ENCODE measurements at places on chromosomes 12 and 14.

GRCh38 chr12:46944088-46944487, 118.3 kb upstream of the SLC38A4 start:
- DNase-seq: no peak

- DNase-seq: no peak
Measured at GRCh38 chr12:79592865-79593264, 97.9 kb downstream of the PAWR start.

GRCh38 chr14:105527826-105528585, 1.6 kb downstream of the TMEM121 start:
- peak; percentile 64 for DNase-seq

- peak; percentile 62 for DNase-seq
Measured at GRCh38 chr12:48351022-48351708, 446 bp upstream of the ZNF641 start.

- DNase-seq: no peak
Measured at GRCh38 chr12:52221912-52222457, 11.1 kb upstream of the KRT7 start.

DNA sequence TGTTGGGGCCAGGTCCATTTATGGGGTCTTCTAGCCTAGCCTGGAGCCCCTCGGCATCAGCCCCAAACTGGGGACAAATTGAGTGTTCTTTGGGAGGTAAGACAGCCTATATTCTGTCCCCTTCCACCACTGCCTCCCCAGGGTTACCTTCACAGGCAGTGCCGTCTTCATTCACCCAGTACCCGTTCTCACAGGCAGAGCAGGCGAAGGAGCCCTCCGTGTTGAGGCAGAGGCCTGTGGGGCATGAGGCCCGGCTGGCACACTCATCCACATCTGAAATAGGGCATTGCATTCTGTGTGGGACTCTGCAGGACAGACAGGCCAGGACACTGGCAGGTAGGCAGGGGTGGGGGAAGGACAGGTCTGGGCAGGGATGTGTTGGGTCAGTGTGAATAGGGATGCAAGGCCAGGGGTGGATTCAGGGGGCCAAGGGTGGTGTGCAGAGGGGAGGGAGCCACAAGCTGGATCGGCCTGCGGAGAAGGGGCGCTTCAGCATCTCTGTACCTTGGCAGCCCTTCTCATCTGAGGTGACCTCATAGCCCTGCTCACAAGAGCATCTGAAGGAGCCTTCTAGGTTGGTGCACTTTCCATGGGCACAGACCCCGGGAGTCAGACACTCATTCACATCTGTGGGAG, 16.1 kb downstream of the ISCA2 start:
- no peak for DNase-seq

GRCh38 chr14:20750194-20750593, 4.5 kb downstream of the EDDM3A start:
- DNase-seq: no peak

DNA sequence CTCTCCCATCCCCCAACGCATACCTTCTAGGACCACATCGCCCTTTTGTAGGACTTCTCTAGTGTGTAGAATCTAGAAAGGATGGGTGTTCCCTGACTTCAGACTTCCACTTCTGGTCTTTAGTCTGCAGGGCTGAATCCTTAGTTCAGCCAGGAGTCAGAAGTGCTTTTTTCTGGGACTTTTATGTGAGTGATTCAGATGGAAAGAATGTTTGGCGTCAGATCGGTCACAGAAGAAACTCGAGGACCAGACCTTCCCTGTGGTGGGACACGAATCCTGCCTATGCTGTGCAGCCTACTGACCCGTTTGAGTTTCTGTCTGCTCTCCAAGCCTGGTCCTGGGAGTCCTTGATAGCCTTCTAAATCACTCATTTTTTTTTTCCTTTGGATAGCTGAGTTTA, 165.4 kb upstream of the SSTR1 start:
- DNase-seq: no peak

DNA sequence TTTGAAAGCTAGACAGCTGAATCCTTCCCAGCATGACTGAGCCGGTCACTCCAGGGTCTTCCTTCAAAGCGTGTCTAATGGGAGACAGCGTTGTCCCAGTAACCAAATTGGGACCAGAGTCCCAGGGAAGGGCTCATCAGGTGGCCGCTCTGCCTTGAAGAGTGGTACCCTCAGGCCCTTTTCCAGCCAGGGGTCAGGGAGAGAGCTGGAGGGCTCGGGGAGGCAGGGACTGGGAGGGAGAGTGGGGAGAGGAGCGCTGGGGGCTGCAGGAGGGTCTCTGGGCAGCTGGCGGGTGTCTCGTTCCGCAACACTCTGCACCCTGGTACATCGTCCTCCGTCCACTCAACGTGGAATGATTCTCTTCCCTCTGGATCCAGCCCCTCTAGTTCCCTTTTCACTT, 1.6 kb upstream of the RTL1 start:
- DNase-seq: no peak

- no peak for DNase-seq
Measured at GRCh38 chr12:75349946-75350345, 15.5 kb downstream of the GLIPR1L1 start.

DNA sequence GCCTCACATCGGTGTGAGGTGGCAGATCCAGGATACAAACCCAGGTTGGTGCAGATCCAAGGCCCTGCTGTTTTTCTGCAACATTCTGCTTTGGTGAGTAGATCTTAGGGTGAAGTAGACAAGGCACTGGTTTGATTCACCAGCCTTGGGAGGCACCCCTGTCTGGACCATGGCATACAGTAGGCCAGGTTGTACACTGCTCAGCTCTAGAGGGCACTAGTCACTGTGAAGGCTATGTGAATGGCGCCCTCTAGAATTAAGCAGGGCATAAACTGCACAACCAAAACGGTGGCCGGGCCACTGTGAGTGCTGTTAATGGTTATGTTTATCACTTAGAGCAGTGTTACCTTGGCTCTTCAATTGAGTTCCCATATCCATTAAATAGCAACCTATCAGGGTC, 280.6 kb upstream of the PWP1 start:
- DNase-seq: peak; percentile 18
